ENCODE measurements at places on chromosomes 1 and 21. TPM values are rescaled to one million over a fixed set of nuclear protein-coding genes. Genes with fewer than 3 reads are reported as not detected.
A peak's percentile ranks its signal among the peaks of the same experiment; 100 is the strongest.

DNA sequence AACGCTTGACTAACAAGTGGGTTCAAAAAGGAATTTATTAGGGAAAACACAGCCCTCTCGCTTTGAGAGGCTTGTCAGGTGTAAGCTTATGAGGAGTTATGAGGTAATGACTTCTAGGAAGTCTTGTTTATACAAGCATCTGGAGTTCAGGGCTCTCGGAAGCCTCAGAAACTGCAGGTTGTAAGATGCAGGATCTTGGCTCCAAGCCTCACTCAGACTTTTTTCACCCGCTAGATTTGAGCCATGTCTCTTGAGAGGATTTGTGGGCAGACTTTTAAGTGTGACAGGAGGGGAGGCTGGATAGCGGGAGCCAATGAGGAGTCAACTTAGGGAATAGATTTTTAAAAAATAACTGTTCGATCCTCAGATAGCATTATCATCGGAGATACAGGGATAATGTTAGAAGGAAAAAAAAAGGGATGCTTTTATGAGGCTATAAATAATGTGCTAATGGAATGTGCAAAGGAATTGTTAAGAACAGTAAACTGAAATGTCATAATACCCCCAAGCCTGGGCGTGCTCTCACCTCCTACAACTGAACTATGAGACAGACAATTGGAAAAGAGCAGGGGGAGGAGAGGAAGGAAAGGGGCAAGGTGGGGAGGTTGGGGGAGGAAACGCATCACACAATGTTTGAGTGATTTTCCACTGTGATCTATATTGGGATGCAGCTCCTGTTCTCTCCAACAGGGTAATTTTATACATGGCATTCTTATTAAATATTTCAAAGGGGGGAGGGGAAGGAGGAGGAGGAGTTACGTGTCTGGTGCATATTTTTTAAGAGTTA, 107.4 kb upstream of the ESRRG start:
- no peak for DNase-seq

Gene OPTC
- total RNA-seq: not detected

DNA sequence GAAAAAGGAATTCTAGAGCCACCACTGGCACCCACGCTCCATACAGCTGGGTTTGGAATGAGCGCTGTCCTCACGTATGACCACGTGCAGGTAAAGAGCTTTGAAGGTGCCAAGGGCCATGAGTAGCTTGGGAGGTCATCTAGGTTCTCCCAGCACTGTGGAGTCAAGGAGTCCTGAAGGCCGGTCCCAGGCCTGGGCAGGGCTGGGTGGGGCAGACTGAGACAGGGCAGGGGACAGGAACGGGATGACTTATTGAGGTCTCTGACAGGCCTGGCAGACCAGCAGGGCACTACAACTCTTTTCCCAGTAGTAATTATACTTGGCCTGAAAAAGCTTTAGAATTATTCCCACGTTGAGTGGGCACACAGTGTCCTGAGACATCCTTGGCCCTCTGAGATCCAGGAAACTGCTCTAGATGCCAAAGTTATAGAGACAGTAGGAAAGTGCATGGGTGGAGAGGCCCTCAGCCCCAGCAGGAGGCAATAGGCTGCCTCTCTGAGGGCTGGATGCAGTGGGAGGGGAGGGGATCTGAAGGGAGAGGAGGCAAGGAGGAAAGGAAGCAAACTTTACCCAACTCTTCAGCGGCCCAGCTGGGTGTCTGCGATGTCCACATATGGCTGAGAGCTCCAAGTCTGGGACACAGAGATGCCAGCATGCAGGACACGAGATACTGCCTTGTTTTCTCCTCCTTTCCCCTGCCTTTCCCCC, 1.8 kb upstream of the CDA start:
- peak; percentile 19 for DNase-seq

Gene WDR4
- 11.9 TPM for total RNA-seq

- no peak for DNase-seq
Observed at GRCh38 chr1:110554871-110555801, 36.2 kb upstream of the KCNA10 start.

Gene CFAP141
- not detected for total RNA-seq

Gene C1QB
- not detected for total RNA-seq

DNA sequence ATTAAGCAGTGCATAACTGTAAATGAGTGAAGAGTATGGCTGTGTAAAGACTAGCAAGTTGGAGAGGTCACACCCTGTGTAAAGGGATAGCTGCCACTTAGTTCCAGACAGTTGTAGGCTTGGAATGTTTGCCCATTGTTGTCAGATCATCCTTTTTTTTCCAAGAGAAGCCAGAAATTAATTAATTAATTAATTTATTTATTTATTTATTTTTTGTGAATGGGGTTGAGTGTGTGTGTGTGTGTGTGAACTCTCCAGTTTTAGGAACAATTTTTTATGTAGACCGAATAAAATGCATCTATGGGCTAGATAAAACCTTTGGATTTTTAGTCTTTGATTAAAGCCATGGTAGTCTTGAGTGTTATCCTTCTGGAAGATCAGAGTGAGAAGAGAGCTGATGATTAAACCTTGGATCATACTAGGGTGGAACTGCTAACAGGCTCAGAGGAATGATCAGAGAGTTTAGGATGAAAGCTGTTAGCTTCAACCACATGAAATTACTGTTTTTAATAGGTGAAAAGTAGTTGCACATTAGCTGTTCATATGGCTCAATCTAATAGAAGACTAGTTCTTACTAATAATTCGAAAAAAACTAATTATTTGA, 58.4 kb downstream of the OSBPL9 start:
- no peak for DNase-seq

DNA sequence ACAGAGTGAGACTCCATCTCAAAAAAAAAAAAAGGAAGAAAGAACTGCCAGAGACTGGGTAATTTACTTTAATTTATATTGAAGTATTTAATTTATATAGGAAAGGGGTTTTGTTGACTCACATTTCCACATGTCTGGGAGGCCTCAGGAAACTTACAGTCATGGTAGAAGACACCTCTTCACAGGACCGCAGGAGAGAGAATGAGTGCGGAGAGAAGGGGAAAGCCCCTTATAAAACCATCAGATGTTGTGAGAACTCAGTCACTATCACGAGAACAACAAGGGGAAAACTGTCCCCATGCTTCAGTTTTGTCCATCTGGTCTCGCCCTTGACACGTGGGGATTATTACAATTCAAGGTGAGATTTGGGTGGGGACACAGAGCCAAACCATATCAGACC, 25.8 kb upstream of the PPP1R8 start:
- DNase-seq: no peak

DNA sequence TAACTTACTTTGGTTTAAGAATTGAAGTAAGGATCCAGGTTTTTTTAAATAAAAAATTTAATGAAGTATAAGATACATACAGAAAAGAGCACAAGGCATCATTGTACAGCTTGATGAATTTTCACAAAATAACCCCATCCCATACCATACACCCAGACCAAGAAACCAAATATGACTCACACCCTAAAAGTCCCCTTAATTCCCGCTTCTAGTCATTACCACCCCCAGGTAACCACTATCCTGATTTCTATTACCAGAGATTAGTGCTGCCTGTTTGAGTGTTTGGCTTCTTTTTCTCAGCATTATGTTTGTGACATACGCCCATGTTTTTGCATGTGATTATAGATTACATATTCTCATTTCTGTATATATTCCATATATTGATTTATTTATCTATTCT, 98.5 kb upstream of the HIVEP3 start:
- no peak for DNase-seq

Gene CD48
- not detected for total RNA-seq

DNA sequence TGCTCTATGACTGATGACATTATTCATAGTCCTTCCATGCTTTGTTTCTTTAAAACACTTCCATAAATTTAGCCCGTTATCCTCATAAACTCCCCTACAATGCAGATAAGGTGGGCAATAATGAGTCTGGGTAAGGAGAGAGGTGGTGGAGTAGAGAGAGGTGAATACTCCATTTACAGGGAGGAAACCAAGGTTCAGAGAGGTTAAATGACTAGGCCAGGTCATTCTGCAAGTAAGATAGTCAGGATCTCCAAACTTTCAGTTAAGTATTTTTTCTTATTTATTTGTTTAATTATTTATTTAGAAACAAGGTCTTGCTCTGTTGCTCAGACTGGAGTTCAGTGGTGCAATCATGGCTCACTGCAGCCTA, 26.1 kb downstream of the PAFAH2 start:
- no peak for DNase-seq

GRCh38 chr1:165431079-165431478, 13.8 kb downstream of the RXRG start:
- DNase-seq: no peak

All from fibroblast of the aortic adventitia (primary cell).